T follicular helper cell (primary cell): ENCODE measurements at places on chromosomes 1 and 21.

DNA sequence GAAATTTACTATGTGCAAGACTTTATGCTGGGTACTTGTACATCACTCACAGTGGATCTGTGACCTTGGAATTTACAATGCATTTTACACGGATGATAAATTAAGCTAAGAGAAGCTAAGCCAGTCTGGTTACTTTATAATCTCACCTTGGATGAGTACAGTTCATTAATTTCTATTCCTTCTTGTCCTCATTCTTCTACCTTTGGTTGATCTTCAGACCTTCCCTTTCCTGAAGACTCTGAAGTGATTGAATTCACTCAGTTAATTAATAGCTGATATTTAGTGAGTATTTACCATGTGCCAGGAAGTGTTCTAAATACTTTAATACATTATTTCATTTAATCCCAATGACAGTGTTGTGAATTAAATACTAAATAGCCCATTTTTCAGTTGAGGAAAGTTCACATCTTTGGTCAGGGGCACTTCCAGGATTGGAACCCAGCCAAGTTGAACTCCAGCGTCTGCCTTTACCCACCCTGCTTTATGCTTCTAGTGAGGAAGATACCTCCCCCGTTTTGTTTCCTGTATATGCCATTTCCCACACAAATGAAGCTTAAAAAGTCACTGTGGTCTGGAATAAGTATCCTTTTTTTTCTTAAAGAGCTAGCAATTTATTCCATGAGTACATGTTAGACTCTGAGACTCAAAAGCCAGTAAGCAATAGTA is 146.6 kb downstream of the TLR5 start:
- DNase-seq = no peak

GRCh38 chr1:210237479-210237878 is 4.9 kb downstream of the SERTAD4 start:
- DNase-seq = no peak

DNA sequence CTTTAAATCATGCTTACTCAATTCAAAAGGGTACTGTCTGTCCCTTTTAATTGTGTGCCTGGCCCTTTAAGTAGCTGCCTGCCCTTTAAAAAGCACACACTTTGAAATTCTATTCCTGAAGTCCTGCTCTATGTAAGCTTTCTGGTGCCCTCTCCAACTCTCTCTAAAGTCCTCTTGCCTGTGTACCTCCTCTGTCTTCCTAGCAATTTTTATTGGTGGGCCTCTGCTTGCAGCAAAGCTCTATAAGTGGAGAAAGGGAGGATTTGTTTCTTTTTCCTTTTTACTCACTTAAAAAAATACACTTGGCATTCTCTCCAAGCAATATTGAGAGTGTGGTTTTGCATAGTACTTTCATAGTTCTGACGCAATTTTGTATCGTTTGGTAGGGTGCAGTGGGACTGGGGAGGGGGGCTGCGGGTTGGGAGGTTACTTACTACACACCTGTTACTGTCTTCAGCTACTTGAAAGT is 135.4 kb downstream of the LMO4 start:
- no peak for DNase-seq

DNA sequence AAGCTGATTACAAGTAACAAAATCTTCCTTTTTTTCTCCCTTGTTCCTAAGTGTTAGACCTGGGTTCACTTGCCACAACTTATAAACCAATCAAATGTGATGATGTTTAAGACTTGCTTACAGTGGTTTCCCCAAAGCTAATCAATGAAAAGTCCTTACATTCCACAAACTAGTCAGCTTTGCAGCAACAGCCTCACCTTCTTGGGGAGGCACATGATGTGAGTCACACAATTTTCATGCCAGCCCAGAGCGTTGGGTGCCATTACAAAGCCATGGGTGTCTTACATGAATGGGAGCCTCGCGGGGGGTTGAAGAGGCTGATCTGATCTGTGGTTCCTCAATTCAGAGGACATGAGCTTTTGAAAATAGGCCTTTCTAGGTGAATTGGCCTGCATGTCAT is 91.6 kb upstream of the UBE2U start:
- no peak for DNase-seq
